NCI-H748 treated with DMSO at 0.1 percent for 48 hours (cell line): ENCODE measurements at places on chromosomes 13 and 19.

DNA sequence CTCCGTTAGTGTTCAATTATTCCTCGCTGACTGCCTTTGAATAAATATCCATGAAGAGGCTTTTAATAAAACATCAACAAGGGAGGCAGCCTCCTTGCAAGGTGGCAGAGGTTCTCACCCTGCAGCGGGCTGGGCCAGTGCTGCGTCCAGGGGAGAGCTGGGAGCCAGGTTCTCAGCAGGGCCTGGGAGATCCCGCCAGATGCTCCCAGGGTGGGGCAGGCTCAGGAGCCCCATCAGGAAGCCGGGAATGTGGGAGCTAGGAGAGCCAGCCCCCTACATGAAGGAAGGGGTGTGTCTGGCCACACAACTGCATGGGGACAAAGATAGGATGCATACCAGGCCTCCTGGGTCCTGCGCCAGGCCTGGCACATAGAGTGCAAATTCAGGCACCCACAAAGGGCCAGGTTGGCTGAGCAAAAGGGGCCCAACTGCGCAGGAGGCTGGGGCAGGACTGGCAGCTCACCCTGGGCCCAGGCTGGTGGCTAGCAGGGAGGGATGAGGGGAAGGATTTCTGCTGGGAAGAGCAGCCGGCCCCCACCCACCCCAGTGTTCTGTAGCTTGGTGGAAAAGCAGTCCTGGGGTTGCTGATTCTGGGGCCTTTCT, 22.8 kb downstream of the VSTM2B start:
- no peak for DNase-seq

GRCh38 chr19:32558607-32559228, 22.3 kb upstream of the PDCD5 start:
- no peak for DNase-seq

DNA sequence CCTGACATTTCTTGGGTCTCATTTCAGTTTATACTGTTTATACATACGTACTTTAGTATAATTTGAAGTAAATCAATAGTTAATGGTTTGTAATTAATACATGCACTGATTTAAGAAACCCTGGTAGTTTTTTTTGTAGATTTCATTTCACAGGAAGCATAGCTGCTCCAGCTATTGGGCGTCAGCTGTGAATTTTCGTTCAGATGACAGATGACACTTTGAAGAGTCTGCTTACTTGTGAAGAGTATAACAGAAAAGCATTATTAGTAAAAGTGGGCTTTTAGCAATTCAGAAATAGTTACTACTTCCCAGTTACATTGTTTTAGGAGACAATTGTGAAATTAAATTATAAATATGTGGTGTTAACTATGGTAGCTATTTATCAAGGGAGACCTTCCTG, 44.4 kb downstream of the METTL21C start:
- no peak for DNase-seq

DNA sequence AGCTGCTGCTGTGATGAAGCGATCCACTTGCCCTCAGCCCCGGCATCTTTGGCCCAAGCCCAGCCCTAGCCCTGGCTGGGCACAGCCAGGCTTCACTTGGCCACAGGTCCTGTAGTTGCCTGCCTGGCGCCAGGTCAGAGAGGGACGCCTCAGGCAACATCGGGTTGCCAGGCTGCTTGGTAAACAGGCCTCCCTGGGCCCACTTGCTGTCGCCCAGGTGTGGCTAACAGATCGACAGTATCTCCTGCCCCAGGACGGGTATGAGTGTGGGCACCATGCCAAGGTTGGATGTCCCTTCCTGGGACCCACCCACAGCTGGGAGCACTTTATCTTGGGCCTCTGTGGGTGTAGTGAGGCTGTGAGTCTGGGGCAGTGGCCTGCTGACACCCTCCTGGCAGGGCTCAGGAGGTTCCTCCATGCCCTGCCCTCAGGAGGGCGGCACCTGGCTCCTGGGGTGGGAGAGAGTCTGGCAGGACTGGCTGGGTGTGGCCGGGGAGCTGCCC, 27.8 kb downstream of the CARM1 start:
- no peak for DNase-seq

- DNase-seq, result no peak
Observed at GRCh38 chr13:75715601-75716523, 79.7 kb downstream of the LMO7 start.

DNA sequence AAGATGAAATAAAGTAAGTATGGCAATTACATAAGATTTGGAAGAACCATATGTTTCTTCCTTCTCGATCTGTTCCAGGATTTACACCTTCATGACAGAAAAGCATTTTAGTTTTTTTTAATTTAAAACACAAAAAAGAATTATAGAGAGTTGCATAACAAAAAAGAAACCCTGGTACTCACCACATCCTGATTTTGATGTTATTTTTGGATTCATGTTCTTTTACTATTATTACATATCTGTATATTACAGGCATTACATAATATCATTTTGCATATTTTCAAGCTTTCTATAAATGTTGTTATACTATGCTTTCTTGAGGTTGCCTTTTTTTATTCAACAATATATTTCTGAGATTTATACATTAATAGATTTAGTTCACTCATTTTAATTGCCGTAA, 6.7 kb upstream of the KATNAL1 start:
- DNase-seq, result no peak

DNA sequence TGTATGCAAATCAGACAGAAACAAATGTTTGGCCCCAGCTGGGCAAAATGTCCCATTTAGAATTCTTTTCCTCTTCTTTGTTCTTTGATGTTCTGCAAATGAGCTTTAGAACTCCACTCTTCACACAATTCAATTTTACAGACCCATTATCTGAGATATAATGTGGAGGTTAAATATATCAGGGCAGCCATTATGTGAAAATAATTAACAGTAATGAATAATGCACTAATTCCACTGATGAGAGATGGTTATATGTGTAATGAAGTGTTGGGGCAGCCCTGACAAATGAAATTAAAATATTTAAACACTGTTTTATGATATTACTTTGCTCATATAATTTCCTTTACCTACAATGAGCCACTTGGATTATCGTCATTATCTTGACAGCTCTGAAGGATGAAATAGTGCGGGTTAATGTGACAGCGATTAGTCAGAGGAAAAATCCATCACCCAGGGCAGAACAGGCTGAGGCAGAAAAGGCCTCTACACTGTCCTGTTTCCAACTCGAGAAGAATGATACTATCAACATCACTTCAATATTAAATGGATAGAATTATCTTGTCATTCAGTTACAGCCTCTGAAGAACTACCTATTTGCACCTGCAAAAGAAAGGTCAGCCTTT, 321.1 kb downstream of the RBM26 start:
- no peak for DNase-seq

DNA sequence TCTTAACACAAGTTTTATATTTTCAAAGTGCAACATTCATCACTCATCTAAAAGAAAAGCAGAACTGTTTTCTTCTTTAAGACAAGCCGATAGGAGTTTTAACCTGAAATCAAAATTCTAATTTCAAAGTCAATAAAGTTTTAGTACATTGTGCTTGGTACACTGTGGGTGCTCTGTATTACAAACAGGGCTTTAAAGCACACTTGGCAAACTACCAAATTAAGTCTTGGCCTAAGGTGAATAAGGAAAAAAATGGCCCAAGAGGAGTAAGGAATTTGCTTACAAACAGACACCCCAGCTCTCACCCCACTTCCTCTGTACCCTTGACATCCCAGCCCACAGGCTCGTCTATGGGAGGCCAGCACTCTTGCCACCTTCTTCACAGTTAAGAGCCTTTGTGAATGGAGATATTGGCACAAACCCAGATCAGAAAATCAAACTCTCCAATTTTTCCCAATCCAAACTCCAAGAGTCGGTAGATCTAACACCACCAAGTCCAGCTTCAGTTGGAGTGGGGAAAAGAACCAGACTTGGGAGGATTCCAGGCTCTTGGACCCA, 66.0 kb downstream of the ABCC4 start:
- no peak for DNase-seq

DNA sequence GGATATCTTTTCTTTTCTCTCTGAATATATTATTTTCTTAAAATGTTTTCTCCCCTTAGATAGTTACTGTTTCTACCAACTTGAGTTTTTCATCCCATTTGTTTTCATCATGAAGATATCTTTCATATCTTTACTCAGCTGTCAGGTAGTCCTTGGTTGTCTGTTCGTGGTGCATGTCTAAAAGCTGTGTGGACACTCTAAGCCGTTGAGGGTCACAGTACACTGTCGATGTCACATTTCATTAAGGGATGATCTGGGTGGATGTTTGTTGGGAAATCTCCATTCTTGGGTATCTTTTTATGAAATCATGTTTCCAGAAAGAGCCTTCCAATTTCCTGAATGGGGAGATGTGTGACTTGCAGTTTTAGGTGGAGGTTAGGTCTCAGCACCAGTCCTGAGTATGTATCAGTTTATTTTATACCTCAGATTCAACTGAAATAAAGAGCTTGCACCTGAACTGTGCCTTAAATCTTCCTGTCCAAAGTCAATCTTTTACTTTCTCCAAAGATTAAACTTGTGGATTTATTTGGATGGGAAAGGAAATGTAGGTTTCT, 23.2 kb downstream of the ZMYM2 start:
- no peak for DNase-seq

- DNase-seq, result no peak
Observed at GRCh38 chr13:100738176-100738855, 63.7 kb upstream of the TMTC4 start.

DNA sequence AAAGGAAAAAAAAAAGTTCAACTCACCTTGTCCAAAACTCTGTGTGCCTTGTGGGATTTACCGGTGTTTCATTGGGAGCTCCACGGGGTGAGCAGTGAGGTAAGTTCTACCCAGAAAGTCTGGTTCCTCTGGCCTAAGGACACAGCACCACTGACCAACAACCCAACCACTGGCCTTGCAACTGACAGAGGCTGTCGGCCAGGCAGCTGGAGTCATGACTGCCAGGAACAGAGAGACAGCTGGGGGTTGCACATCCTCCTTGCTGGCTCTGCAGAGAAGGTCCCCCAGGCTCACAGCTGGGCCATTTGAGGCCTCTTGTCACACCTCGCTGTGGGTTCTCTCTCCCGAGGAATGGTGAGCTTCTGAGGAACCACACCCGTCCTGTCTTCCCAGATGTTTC, 59.5 kb downstream of the ANKRD10 start:
- no peak for DNase-seq

DNA sequence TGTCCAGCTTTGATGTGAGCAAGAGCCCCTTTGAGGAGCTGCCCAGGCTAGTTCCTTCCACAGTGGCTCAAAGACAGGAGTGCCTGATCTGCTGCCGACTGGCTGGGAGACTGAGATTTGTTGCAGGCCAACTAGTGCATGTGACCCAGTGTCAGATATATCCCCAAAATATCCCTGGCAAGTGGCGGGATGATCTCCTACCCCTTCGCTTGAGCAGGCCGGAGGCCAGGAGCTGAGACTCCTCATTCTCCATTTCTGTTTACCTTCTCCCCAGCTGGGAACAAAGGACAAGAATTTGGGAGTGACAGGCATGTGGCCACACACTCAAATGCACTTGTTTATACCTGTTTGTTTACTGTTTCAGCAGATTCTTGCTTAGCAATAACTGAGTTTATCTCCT, 37.1 kb upstream of the XPO4 start:
- no peak for DNase-seq

GRCh38 chr19:58117841-58118575, 20.0 kb upstream of the ZSCAN18 start:
- no peak for DNase-seq

- peak; percentile 76 for DNase-seq
Observed at GRCh38 chr19:30450100-30450499, 77.9 kb downstream of the ZNF536 start.

DNA sequence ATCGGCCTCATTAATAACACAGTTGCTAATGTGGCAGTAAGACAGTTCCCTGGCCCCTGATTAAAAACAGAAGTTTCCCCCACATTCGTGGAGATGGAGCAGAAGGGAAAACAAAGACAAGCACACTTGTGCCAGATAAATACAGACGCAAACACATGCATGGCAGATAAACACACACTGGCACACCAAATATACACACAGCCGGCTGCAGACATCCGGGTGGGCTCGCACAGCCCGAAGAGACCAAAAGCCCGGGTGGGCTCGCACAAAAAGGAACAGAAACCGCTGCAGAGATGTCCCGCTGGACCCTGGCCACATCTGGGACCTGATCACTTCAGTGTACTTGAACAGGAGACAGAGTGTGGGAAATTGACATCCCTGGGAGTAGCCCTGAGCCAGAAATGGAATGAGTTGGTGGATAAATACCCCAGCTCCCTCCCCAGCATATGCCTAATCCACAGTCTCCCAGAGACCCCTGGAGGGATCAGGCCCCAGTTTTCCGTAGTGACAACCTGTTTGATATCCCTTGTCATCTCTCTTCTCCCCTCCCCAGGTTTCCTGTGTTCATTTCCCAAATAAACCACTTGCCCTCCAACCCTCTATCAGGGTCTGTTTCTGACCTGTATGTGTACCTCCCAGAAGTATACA, 36.0 kb upstream of the ADGRE5 start:
- DNase-seq, result no peak

DNA sequence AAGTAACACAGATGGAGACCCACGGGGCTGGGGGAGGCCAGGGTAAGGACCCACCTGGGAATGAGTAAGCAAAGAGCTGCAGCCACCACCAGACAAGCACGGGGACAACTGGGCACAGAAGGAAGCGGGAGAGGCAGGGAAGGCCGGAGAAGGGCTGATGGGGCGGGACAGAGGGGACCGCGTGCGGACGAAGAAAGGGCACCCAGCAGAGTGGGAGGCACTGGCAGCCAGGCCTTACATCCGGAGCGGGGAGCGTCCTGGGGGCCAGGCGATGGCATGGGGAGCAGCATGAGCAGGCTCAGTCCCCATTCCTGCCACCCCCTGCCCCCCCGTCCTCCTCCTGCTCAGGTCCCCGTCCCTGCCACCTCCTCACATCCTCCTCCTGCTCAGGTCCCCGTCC, 3.0 kb downstream of the PROZ start:
- DNase-seq, result no peak

GRCh38 chr13:74288361-74288911, 154.2 kb upstream of the KLF12 start:
- peak; percentile 80 for DNase-seq

GRCh38 chr19:41924151-41925145, 3.8 kb downstream of the ERFL start:
- no peak for DNase-seq

- DNase-seq, result no peak
Observed at GRCh38 chr13:59356607-59357006, 807.1 kb downstream of the DIAPH3 start.

GRCh38 chr19:46665072-46665471, 4.1 kb upstream of the DACT3 start:
- DNase-seq, result no peak

GRCh38 chr13:44867825-44868224, 121.4 kb downstream of the NUFIP1 start:
- DNase-seq, result no peak
